Liver (tissue), 10 donors: ENCODE measurements at places on chromosomes 1 and 21. TPM values are rescaled to one million over a fixed set of nuclear protein-coding genes. Genes with fewer than 3 reads are reported as not detected.

DCST1 gene
- total RNA-seq: not detected

KCNJ9 gene
- total RNA-seq: not detected

HTR6 gene
- total RNA-seq: not detected

KCNT2 gene
- 7.5 TPM for total RNA-seq

EXO1 gene
- 16.2 TPM for total RNA-seq

CENPL gene
- 19.1 TPM for total RNA-seq

TSSK3 gene
- total RNA-seq: 0.50 TPM

ADGRL2 gene
- 37.9 TPM for total RNA-seq

TMPRSS15 gene
- not detected for total RNA-seq

NEGR1 gene
- 0.08 TPM for total RNA-seq

DNA sequence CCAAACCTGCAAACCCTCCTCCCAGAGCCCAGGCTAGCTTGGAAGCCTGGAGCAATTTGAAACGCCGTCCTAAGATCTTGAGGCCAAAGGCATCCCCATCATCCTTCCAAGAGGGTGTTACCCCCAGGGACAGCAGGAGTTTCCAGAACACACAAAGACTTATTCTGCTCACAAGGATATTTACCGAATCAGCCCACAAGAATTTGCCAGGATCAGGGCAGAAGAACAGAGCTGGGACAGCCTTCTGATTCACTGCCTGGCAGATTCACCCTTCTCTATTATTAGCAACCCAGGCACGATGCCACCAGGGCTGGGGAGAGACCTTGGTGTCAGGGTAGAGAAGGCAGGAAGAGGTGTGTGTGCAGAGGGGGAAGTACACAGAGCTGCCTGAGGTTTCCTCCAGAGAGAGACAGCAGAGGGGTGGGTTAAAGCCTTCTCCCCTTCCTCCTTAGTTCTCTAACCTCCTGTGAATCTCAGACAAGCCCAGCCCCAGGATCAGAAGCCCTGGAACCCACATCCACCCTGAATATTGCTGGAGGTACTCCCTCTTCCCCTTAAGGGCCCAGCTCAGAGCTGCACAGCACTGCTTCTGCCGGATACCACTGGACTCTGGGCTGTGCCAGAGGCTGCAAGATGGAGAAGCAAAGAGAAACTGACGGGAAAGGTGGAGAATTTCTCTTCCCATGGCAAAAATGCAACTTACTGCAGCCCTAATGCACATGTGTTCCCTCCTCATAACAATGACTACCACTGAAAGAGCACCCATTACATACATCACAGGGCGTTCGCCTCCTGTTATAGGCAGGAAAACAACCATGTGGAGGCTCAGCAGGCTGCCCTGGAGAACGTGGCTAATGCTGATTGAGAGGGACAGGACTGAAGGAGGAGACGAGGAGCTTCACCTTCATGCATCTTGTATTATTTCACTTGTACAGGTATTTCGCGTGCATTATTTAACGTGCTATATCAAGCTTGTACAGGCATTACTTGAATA is 61.8 kb downstream of the ITPKB start:
- H3K36me3 ChIP-seq: no peaks in the 10 kb centered on the region
- DNase-seq: no peak
- no peaks in the 10 kb centered on the region for H3K27me3 ChIP-seq
- H3K27ac ChIP-seq: peak overlapping the region; percentile 71

DNA sequence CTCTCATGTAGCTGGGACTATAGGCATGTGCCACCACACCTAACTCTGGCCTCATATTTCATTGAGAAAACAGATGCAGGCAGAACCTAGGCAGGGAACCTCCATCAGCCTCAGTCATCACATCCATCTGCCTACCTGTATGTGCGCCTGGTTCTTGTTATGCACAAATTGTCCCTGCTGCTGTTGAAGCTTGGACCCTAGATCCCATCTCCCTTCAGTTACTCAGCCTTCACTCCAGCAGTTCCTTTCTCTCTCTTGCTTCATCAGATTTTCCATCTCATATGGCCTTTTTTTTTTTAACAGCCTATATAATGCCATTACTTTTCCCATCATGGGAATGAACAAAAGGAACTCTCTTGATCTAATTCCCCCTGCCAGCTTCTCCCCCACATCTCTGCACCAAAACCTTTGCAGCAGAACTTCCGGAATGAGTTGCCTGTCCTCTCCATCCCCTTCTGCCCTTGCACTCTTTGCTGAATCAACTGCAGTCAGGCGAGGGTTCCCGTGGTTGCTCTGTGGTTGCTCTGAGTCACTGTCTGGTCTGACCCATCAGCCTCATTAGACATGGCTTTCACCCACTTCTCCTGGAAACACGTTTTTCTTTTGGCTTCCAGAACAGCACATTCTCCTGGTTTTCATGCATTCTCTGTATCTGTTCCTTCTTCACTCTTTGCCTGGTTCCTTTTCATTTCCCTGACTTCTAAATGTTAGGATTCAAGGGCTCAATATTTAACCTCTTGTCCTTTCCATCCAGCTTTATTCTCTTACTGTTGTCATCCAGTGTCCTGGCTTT is 41.5 kb downstream of the UBE4B start:
- H3K36me3 ChIP-seq: no peaks in the 10 kb centered on the region
- H3K27me3 ChIP-seq: no peaks in the 10 kb centered on the region

DNA sequence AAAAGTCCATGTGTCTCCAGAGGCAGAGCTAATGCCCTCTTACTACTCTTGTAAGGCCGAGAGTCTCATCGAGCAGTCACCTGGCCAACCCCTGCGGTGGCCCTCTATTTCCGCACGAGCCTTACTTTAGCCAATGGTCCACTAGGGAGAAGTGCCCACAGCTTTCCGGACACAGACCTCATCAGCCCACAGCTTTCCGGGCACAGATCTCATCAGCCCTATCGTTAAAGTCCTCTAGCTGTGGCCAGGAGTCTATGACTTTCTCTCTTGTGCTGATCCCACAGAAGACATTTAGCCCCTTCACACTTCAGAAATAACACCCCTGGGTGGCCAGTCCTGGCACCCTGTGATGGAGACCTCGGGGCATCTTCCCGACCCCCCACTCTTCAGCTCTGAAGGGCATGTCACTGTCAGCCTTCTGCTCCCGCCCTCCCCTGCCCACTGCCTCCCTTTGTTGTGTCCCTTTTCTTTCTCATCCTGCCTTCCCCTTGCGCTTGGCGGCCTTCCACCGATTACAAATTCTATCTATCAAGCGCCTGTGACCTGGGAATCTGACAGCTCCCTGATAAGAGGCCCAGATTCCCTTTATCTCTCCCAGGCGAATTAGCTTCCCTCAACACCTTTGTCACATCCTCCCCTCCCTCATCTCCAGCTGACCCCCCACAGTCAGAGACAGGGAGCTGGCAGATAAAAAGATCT is 161.0 kb downstream of the PLXNA2 start:
- no peak overlapping the region for H3K27ac ChIP-seq
- H3K36me3 ChIP-seq: peaks cover 3% of the 10 kb centered on the region
- no peaks in the 10 kb centered on the region for H3K27me3 ChIP-seq
- peaks cover 3% of the 10 kb centered on the region for H3K4me1 ChIP-seq

- H3K4me1 ChIP-seq: peaks cover 43% of the 10 kb centered on the region
- no peak overlapping the region for H3K4me3 ChIP-seq
- no peaks in the 10 kb centered on the region for H3K27me3 ChIP-seq
- no peaks in the 10 kb centered on the region for H3K36me3 ChIP-seq
Observed at GRCh38 chr1:17569200-17570139, 30.0 kb downstream of the ARHGEF10L start.

GRCh38 chr1:72636631-72637030 is 354.3 kb upstream of the NEGR1 start:
- no peaks in the 10 kb centered on the region for H3K36me3 ChIP-seq
- DNase-seq: no peak
- no peak overlapping the region for H3K27ac ChIP-seq
- no peaks in the 10 kb centered on the region for H3K27me3 ChIP-seq
- no peak overlapping the region for H3K4me3 ChIP-seq

GRCh38 chr1:16977377-16977776 is 3.0 kb downstream of the MFAP2 start:
- DNase-seq: no peak
- no peaks in the 10 kb centered on the region for H3K27me3 ChIP-seq
- no peaks in the 10 kb centered on the region for H3K4me1 ChIP-seq
- no peak overlapping the region for H3K27ac ChIP-seq

GRCh38 chr1:153509729-153510354 is 25.9 kb downstream of the S100A6 start:
- peak; percentile 63 for DNase-seq
- H3K36me3 ChIP-seq: no peaks in the 10 kb centered on the region

DNA sequence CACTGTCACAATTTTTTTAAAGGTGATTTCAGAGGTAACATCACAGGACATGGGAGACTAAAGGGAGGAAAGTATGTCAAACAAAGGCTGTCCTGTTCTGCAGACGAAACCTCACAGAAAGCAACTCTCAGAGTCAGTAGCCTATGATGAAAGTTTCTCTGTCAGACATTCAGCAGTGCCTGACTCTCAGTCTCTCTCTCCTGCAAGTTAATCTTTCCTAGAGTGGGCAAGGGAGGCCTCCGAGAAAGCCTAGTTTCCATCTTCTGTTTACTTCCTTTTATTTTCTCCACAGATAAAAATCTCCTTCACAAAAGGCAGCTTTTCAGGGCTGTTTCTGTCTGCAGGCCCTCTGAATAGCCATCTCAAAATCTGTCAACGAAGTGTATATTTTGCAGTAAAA is 24.9 kb upstream of the FMO2 start:
- DNase-seq: no peak
- H3K4me3 ChIP-seq: no peak overlapping the region
- no peaks in the 10 kb centered on the region for H3K27me3 ChIP-seq
- no peaks in the 10 kb centered on the region for H3K36me3 ChIP-seq
- H3K4me1 ChIP-seq: peaks cover 21% of the 10 kb centered on the region

- H3K4me3 ChIP-seq: no peak overlapping the region
- H3K27ac ChIP-seq: peak overlapping the region; percentile 64
- H3K4me1 ChIP-seq: no peaks in the 10 kb centered on the region
- no peaks in the 10 kb centered on the region for H3K27me3 ChIP-seq
Observed at GRCh38 chr1:7478809-7479499, 292.1 kb upstream of the VAMP3 start.

DNA sequence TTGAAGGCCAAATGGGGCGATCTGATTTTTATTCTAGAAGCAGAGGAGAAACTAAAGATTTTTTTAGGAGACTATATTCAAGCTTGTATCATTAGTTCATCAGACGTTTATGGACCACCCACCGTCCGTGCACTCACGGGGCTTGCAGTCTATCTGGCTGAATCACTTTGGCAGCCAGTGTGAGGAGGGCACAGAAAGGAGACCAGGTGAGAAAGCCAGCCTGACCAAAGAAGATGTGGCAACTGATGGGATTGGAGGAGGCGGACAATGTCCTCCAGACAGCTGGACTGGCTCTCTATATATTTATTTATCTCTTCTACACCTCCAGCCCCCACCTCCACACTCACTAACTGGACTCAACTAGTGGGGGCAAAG is 822 bp upstream of the ELOVL1 start:
- H3K4me3 ChIP-seq: peak overlapping the region; percentile 49
- no peak for DNase-seq
- peaks cover 14% of the 10 kb centered on the region for H3K36me3 ChIP-seq
- no peaks in the 10 kb centered on the region for H3K27me3 ChIP-seq
- peaks cover 26% of the 10 kb centered on the region for H3K4me1 ChIP-seq

GRCh38 chr1:118711356-118711755 is 276.8 kb downstream of the TBX15 start:
- no peaks in the 10 kb centered on the region for H3K27me3 ChIP-seq
- H3K27ac ChIP-seq: no peak overlapping the region
- H3K4me3 ChIP-seq: no peak overlapping the region
- no peak for DNase-seq

- H3K27me3 ChIP-seq: no peaks in the 10 kb centered on the region
- H3K4me1 ChIP-seq: no peaks in the 10 kb centered on the region
- H3K36me3 ChIP-seq: no peaks in the 10 kb centered on the region
Observed at GRCh38 chr1:69645477-69645876, 77.8 kb downstream of the LRRC7 start.

DNA sequence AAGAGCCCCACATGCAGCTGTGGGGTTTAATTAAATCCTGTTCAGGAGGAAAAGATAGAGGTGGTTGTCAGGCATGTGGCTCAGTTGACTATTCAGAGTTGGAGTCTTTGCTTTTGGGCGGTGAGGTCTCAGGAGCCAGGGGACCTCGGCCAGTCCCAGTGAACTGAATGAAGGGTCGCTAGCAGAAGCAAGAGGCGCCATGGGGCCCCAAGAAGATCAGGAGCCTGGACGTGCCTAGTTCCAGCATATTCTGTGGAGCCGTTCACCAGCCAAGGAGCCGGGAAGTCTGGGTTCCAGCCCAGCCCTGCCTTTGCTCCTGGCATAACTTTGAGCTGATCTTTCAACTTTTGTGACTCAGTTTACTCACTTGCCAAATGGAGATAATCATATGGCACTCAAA is 217.7 kb upstream of the IRF2BP2 start:
- H3K4me3 ChIP-seq: no peak overlapping the region
- no peak overlapping the region for H3K27ac ChIP-seq
- H3K36me3 ChIP-seq: no peaks in the 10 kb centered on the region
- H3K27me3 ChIP-seq: no peaks in the 10 kb centered on the region
- H3K4me1 ChIP-seq: no peaks in the 10 kb centered on the region

DNA sequence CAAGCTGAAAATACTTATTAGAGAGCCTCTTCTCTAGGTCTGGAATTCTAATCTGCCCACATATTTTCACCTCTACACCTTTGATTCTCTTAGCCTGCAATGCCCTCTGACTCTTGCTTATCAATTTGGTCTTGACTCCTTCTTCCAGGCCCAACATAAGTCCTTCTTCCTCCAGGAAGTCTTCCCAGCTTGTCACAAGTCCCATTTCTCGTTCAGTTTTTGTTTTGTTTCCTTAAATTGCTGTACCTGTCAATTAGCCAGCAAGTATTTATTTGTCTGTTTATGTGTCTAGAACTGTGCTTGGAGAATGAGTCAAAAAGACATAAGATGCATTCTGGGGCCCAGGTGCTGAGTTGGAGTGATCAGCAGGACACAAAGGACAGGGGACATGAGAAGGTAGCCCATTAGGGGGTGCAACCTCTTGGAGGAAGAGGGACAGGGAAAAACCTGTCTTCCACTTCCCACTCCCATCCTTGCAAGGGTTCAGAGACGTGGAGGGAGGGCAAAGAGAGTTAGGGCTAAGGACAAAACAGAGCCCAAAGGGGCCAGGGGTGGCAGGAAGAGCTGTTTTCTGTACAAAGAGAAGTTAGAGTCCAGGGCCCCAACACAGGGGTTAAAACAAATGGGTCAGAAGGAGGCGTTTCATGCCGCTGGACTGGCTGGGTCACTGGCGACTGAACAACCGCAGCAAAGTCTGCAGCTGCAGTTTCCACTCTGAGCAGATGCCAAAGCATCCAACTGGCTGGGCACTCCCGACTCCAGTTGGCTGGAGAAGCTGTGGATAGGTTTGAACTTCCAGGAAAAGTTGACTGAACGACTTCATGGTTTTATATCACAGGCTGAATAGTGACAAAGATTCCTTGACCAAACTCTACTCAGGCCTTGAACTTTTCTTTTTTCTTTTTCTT is 10.7 kb upstream of the CNR2 start:
- H3K4me3 ChIP-seq: no peak overlapping the region
- no peak for DNase-seq
- H3K27ac ChIP-seq: no peak overlapping the region
- peaks cover 3% of the 10 kb centered on the region for H3K4me1 ChIP-seq
- no peaks in the 10 kb centered on the region for H3K36me3 ChIP-seq

GRCh38 chr1:11690397-11691301 is 861 bp upstream of the DRAXIN start:
- no peak for DNase-seq
- no peaks in the 10 kb centered on the region for H3K36me3 ChIP-seq
- H3K4me3 ChIP-seq: no peak overlapping the region
- peaks cover 11% of the 10 kb centered on the region for H3K4me1 ChIP-seq

GRCh38 chr1:187477535-187477934 is 648.8 kb downstream of the PLA2G4A start:
- no peaks in the 10 kb centered on the region for H3K4me1 ChIP-seq
- H3K4me3 ChIP-seq: no peak overlapping the region
- H3K27me3 ChIP-seq: no peaks in the 10 kb centered on the region
- H3K27ac ChIP-seq: no peak overlapping the region
- H3K36me3 ChIP-seq: no peaks in the 10 kb centered on the region

- no peak for DNase-seq
- H3K4me3 ChIP-seq: no peak overlapping the region
- H3K27me3 ChIP-seq: no peaks in the 10 kb centered on the region
Observed at GRCh38 chr21:40768056-40768455, 78.9 kb downstream of the DSCAM start.
